Epithelial cell of umbilical artery (primary cell): ENCODE measurements at places on chromosomes 16 and 17. TPM values are rescaled to one million over a fixed set of nuclear protein-coding genes. Genes with fewer than 3 reads are reported as not detected.

CA10 gene
- not detected in 2 replicates for total RNA-seq

SLC38A8 gene
- not detected in 2 replicates for total RNA-seq

TNK1 gene
- total RNA-seq, result 0.91 TPM in 1 of 2 replicates, not detected in the other

SLC12A3 gene
- total RNA-seq, result not detected in 2 replicates

ZG16B gene
- total RNA-seq, result 0.65 and 1.5 TPM in 2 replicates

TMEM95 gene
- not detected in 2 replicates for total RNA-seq

TBC1D28 gene
- not detected in 2 replicates for total RNA-seq

JPH3 gene
- total RNA-seq, result under 0.01 TPM in 1 of 2 replicates, not detected in the other

KRTAP4-1 gene
- total RNA-seq, result not detected in 2 replicates

PER1 gene
- total RNA-seq, result 2.9 and 3.2 TPM in 2 replicates

SPOP gene
- 64.6 and 88.3 TPM in 2 replicates for total RNA-seq

SGCA gene
- total RNA-seq, result not detected in 2 replicates

STAT5A gene
- total RNA-seq, result 32.8 and 44.1 TPM in 2 replicates

GRAPL gene
- total RNA-seq, result 7.0 and 8.4 TPM in 2 replicates

LPO gene
- total RNA-seq, result not detected in 2 replicates

KCNH4 gene
- total RNA-seq, result not detected in 2 replicates

INCA1 gene
- total RNA-seq, result not detected in 2 replicates

G6PC1 gene
- not detected in 2 replicates for total RNA-seq

FAM234A gene
- 46.1 and 58.7 TPM in 2 replicates for total RNA-seq

CCL18 gene
- not detected in 2 replicates for total RNA-seq

CACNG3 gene
- total RNA-seq, result not detected in 2 replicates
